ENCODE measurements at places on chromosomes 1 and 21.
A peak's percentile ranks its signal among the peaks of the same experiment; 100 is the strongest.

GRCh38 chr1:23745515-23745914, 2.2 kb downstream of the ELOA start:
- no peak for DNase-seq

DNA sequence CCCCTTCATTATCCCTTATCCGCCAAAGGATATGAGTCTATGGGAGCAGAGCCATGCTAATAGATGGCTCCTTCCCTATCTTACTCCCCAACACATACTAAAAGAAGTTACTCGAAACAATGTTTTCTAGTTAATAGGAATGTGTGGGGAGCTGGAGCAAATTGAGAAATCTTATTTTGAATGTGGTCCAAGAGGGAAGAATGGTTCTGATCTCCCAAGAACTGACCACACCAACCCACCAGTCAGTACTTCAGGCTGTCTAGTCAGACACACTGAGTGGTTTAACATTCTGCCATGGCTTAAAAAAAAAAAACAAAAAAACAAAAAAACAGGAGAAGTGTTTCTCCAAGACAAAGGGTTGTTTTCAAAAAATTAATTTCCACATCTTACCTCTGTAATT, 31.5 kb upstream of the DNASE2B start:
- DNase-seq = no peak

GRCh38 chr1:186326009-186326408, 49.0 kb downstream of the TPR start:
- DNase-seq = no peak

DNA sequence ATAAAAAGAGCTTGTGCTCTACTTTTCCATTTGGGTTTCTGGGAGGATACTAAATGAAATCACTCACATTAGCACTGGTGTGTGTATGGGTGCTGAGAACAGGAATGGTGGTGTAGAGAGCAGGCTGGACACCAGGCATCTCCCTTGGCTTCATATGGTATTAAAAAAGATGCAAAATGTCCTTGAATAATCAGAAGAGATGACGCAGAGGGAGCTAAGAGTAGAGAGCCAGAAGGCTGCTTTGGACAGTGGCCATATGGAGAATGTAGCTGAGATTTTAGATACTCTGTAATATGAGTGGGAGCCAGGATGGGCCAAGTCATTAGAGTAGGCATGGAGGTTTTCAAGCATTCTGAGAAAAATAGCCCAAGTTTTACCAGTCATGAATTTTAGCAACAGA, 112.3 kb upstream of the ZRANB2 start:
- no peak for DNase-seq

- DNase-seq = no peak
Observed at GRCh38 chr1:160124705-160125478, 9.3 kb downstream of the ATP1A2 start.

DNA sequence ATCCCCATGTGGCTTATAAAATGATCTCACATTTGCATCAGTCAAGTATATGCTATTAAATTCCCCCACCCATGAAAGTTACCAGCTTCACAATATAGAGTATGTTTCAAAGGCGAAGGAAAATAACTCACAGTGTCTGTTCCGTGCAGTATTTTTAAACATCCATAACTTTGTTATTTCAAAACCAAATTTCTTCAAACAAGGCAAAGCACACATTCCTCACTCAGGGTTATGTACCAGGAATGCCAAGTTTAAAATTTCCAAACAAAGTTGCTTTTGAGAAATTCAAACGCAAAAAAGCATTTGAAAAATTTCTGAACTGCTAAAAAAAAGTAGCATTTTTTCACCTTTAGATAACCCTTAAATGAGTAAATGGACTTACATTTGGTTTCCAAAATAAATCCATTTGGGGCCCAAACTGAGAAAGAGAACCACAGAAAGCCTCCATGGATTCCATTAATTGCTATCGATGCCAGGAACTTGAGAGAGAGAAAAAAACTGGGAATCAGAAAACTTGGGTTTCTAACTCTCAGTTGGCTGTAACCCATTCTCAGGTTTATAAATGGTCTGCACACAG, 149.5 kb downstream of the SLC30A10 start:
- DNase-seq = no peak

GRCh38 chr1:16967095-16967575, 13.3 kb downstream of the MFAP2 start:
- DNase-seq = no peak

- DNase-seq = no peak
Observed at GRCh38 chr1:18015719-18016118, 91.9 kb upstream of the IGSF21 start.

- no peak for DNase-seq
Observed at GRCh38 chr21:45816794-45817193, 164.8 kb upstream of the COL6A1 start.

GRCh38 chr1:185046668-185047067, 1.3 kb downstream of the RNF2 start:
- no peak for DNase-seq

GRCh38 chr21:37337831-37338230, 28.7 kb upstream of the DYRK1A start:
- no peak for DNase-seq

DNA sequence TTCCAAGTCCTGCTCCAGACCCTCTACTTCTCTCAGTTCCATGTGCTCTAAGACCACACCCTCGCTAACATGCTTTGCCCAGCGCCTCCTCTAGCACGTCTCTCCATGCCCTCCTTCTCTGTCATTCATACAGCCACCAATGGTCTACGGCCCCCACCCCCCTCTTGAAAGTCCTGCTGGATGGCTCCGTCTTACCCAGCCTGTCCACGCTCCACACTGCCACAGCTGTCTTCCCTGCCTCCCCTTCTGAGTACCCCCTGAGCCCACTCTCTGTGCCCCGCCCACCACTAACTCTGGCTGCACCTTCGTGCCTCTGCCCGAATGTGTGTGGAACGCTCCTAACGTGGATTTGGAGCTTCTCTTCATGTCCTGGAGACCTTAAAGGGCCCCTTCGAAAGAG, 244.6 kb downstream of the TRABD2B start:
- DNase-seq = no peak

GRCh38 chr1:39508857-39509305, 17.4 kb downstream of the BMP8A start:
- DNase-seq = no peak

DNA sequence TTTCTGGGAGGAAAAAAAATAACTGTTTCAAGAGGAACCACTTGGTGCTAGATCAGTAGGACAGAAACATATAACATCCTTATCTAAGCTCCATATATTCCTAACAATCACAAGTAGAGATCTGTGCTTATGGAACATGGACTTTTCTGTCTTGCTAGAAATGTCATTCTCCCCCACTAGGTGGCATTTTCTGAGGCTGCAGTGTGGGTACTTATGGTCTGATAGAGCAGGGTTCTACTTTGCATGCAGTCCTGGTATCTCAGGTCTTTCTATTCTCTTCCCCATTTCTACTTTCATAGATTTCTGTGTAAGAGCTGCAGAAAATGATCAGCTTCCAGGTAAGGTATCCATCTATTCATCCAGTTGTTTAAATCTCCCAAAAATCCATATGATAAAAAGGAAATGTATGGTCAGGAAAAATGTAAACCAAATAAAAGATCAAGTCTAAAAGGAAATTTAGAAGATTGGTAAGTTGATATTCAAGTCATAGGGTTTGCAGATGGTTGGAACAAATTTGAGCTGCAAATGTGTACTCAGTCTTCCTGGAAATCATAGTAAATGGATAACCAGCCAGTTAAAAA, 1.5 kb downstream of the ZNF684 start:
- DNase-seq = peak; percentile 20

DNA sequence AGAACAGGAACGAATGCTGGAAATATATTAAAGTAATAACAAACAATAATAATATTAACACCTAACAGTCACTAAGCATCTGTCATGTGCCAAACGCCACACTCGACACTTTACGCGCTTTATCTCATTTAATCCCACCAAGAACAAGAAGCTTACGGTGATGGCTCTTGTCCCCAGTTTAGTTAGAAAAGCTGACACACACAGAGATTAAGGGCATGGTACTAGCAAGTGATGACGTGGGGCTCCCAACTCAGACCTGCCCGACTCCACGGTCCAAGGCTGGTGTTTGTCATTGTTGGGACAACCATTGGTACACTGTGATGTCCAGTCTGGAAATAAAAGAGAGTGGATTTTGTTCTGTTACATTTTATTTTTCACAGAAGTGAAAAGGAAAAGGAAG, 41.1 kb upstream of the KIF26B start:
- DNase-seq = no peak

GRCh38 chr1:44447051-44447810, 42.2 kb downstream of the RNF220 start:
- DNase-seq = no peak

DNA sequence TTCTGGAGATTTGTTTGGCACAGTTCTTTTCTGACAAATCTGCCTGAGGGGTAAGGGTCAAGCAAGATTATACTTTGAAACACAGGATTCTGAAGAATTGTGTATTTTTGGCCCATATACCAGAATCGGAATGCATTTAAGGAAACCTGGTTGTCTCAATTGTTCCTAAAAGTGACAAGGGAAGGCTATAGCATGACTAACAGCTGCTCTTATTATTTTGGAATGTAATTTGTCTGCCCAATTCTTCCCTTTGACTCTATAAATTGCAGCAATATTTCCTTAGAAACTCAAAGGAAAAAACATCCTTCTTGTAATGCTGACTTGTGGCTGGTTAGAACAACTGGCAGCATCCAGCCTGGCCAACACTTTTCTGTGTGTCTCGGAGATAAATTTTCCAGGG, 15.8 kb upstream of the VCAM1 start:
- DNase-seq = no peak

- DNase-seq = no peak
Observed at GRCh38 chr1:224591326-224591725, 24.8 kb upstream of the CNIH3 start.

DNA sequence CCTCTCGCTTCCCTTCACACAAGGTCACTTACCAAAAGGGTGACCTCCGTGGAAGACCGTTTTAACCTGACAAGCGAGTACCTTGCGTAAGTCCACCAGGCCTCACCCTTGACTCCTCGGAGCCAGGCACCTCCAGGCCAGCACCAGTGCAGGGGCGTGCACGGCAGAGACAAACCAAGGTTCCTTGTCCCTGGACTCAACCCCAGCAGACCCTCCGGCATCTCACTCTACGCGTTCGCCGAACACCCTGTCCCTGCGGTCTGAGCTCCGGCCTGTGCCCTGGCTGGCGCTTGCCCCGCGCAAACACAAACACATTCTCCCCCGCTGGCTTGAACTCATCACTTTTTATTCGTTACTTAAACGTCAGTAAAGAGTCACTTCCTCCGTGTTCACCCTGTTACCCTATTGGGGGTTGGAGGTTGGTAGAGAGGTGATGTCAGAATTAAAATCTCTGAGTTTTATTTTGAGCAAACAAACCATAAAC, 4.5 kb downstream of the TBX15 start:
- DNase-seq = peak; percentile 65

GRCh38 chr1:156438278-156438987, 62.1 kb downstream of the MEF2D start:
- DNase-seq = no peak

DNA sequence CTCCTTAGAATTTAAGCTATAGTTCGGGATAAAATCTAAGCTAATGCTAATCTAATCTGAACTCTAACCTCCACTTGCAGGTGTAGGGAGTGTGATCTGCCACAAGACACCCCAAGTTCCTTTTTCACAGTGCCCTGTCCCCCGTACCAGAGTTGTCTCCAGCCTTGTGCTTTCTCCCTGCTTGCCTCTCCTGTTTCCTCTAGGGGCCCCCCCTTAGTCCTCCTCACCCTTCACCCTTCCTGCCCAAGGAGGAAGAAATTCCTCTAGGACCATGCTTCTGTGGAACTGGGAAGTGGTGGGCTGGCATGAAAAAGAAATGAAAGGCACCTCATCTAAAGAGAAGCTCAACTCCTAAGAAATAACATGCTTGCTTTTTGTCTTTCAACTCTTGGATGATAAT, 50.2 kb upstream of the BCL9 start:
- DNase-seq = no peak

DNA sequence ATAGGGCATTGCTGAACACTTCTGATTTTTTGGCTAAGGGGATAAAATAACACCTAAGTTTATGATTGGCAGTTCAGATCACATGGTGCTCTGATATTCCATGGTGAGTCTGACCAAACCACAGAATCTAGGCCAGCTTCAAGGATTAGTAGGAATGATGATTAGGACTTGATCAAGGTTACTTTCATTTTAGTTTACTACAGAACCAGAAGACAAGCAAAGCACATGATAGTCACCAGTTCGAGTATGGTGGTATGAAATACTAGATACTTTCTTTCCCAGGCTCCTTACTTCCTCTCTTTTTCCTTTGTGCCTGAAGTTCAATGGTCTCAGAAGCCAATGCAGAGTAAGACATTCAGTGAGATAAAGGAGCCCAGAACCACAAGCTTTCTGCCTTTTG, 26.6 kb downstream of the S100A10 start:
- DNase-seq = no peak

DNA sequence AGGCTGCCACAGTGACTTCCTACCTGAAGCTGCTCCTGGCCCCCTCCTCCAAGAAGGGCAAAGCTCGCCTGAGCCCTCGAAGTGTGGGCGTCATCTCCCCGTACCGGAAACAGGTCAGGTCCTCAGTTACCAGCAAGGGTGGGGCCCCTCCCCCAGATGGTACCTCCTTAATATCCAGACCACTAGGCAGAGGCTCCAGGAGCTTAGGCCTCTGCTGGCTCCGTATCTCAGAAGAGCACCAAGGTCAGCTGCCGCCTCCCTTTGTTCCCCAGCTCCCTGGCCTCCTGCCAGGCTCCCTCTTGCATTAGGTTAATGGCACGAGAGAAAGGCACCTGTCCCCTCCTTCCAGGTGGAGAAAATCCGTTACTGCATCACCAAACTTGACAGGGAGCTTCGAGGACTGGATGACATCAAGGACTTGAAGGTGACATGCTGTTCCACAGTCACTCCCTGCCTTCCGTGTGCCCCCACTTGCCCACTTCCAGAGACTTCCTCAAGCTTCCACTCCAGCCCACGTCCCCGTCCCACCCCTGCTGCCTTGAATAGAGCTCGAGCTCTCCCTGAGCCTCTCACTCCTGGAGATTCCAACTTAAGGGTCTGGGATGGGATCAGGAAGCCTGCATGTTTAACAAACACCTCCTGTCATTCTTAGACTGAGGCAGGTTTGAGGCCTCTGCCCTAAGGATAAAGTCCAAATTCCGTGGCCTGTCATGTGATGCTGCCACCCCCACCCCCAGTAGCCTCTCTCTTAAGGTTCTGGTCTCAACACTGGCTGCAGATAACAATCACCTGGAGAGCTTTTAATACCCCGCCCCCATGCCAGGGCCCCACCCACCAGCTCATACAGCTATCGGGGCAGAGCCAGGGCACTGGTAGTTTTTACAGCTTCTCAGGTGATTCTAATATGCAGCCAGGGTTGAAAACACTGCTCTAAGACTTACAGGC, 8.3 kb downstream of the RHOC start:
- no peak for DNase-seq

DNA sequence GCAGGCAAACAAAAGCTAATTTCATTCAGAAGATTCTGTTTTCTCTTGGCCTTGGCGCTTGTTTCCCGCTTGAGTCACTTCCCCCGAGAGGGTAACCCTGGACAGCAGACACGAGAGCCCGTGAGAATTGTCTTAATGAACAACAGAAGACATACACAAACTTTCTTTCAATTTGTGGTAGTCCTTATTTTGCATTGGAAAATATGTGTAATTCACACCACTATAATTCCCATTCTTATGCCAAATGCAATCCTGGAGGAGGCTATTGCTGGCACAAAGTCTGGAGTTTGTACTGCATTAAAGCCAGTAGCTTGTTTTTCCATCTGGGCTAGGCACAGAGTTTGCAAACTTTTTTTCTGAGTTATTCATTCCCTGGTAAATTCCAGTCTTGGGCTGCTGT, 109.8 kb upstream of the IVNS1ABP start:
- no peak for DNase-seq

GRCh38 chr1:119275145-119276134, 93.1 kb upstream of the HAO2 start:
- DNase-seq = peak; percentile 11

- DNase-seq = no peak
Observed at GRCh38 chr1:26317612-26318337, at the start of gene CD52. Gene CD52, plus strand, starts transcription at chr1:26317958. Its CDS starts 60 bp downstream, at chr1:26318018.
